ENCODE measurements at places on chromosomes 3 and 15.
A peak's percentile ranks its signal among the peaks of the same experiment; 100 is the strongest.

GRCh38 chr15:70867911-70868467 lies 14.0 kb upstream of the LARP6 start:
- no peak for DNase-seq

DNA sequence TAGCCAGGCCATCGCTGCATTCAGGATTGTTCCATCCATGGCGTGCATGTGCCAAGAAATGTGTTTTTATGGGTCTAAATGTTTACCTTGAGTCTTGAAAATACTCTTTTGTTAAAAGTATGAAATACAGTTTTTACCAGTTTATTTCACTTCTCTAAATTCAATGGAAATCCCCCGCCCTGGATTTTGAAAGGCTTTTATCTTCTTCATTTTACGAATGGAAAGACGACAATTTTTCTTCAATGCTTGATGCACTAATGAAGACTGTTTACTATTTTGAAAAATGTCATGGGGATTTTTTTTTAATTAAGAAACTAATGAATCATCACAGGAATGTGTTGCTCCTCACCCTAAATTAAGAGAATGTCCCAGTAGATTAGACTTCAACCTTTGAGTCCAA lies 83.5 kb downstream of the FAM81A start:
- DNase-seq, result no peak

DNA sequence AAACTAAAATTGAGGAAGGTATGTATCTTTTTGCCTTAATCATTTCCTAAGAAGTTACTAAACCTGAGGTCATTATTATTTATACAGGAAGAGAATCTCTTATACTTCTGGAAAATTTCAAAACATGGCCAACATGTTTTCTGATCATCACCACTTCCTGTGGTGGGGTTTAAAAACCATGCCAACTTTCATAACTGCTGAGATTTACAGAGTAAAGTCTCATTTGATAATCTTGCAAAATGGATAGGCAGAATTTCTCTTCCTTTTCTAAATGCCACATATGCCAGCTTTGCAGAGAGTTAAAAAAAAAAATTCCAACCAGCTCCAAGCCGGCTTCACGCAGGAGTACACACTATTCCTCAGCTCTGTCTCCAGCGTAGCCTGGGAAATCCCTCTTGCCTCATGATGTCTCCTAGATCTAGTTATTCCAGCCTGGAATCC lies 124.3 kb upstream of the SPRED1 start:
- no peak for DNase-seq

- DNase-seq, result no peak
Observed at GRCh38 chr3:36380221-36381031, at the start of gene STAC. Gene STAC, plus strand, starts transcription at chr3:36380504. Its CDS starts 140 bp downstream, at chr3:36380644.

DNA sequence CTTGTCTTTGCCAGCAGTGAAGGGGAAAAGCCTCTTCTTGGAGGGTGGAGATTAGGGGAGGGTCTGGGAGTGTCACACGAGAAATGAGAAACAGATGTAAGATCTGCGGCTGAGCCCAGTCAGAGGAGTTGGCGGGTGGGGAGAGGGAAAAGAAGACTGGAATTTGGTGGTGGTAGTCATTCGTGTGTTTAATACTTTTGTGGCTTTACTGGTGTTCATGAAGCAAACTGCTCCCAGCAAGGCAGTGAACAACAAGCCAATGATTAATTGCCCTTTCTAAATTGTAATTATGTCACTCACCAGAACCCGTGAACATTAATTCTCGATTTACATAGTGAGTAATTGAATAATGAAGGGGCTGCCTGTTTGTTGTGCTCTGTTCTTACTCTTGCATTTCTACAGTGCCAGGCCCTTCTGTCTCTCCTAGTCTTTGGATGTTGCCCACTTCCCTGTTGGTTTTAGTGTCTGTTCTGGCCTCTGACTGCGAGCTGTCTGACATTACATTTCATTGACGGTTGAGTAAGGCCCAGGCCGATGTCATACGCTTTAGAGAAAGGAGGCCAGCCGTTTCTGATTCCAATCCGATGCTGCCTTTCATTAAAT lies 78.0 kb downstream of the CHCHD6 start:
- DNase-seq, result peak; percentile 72

DNA sequence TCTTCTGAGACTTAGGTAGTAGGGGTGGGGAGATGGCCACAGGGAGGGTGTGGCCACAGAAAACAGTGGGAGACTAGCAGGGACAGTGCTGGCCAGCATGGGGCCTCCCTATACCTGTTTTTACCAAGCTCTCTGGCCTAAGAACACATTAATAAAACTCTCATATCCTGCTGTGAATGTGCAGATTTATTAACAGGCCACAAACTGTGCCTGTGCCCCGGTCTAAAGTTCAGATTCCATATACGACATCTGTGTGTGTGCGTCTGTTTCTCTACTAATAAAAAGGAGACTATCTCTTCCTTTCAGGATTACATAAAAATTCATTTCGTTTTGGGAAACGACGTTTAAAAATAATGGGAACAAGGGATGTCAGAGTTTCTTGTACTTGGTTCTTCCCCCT lies 92.8 kb upstream of the ADAMTS17 start:
- DNase-seq, result no peak

DNA sequence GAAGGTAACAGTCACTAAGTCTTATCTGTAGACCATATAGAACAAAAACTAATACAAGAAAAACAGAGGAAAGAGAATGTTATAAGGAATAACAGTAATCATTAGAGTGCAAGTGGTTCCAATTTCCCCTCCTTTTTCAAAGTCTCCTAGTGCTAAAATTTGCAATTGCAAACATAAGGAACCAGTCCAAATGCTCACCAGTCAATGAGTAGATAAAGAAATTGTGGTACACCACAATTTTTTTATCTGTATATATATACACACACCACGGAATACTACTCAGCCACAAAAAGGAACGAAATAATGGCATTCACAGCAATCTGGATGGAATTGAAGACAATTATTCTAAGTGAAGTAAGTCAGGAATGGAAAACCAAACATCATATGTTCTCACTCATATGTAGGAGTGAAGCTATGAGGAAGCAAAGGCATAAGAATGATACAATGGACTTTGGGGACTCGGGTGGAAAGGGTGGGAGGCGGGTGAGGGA lies 38.9 kb upstream of the RSL24D1 start:
- DNase-seq, result no peak

DNA sequence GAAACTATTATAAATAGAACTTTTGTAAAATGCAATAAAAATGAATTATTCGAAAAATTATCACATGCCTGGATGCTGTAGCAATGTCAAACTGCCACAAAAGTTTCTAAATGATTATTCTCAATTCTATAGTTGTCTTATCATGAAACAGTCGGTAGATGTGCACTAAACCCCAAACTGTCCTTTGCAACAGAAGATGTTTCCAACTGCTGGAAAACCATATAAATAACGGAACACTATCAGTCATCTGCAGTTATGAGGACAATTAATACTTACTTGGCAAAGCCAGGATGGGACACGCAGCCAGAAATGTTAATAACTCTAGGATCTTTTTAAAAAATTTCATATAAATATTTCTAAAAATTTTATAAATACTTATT lies 17.5 kb downstream of the EMC4 start:
- no peak for DNase-seq

DNA sequence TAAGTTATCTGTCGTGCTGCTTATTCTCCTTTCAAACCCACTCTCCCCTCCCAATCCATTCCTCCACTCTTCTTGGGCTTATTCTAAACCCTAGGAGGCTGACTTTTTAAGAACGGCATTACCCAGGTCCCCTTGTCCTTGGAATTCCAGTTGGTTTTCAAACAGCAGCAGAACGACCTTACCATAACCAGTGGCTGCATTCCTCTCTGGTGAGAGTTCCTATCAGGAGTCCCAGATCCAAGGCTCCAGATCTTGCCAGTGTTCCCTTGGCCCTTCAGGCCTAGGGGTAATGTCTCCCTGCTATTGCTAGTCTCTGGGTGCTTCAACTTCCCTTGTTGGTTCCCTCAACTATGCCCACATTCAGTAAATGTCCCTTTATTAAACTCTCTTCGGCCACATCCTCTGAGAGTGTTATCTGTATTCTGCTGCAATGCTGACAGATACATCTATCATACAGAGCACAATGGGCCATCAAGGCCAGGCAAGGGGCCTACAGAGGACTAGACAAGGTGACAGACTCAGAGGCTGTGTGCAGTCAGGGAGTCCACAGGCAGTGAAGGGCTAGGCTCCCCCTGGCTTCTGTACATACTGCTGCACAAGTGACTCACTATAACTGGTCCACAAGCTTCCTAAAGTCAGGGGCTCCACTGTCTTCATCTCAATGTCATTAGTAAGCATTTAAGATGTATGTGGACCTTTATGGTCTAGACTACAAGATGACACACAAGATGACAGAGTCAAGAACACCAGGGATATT lies 10.1 kb downstream of the LYSMD2 start:
- no peak for DNase-seq

DNA sequence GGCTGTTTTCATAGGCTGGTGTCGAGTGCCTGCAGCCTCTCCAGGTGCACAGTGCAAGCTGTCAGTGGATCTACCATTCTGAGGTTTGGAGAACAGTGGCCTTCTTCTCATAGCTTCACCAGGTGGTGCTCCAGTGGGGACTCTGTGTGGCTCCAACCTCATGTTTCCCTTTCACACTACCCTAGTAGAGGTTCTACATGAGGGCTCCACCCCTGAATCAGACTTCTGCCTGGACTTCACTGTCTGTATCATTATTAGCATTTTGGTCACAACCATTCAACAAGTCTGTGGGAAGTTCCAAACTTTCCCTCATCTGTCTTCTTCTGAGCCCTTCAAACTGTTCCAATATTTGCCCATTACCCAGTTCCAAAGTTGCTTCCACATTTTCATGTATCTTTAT lies 1003.7 kb downstream of the MCTP2 start:
- no peak for DNase-seq

GRCh38 chr3:138850151-138850550 lies 15.4 kb upstream of the PIK3CB start:
- DNase-seq, result no peak

DNA sequence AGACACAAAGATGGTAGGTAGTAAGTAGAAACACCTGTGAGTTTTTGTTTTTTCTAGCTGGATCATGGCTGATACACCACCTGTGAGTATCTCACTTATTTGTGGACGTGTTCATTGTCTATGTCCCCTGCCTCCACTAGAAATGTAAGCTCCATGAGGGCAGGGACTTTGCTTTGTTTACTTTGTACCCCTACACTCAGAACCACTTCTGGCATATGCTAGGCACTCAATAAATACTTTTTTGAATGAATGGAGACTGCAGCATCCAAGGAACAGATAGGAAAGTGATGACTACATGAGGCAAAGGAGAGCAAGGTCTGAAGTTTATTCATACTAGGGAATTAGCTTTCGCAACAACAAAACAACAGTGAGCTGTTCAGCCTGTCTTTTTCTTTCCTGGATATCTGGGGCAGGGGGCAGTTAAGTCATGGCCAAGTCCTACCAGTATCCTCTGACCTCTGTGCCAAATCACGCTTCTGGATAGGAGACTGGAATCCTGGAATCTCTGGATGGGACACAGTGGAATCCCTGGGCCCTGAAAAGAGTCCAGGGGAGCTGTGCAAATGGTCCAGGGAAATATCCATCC lies 11.6 kb upstream of the EPB42 start:
- no peak for DNase-seq

- DNase-seq, result no peak
Observed at GRCh38 chr3:133944641-133945380, 49.1 kb upstream of the RAB6B start.

DNA sequence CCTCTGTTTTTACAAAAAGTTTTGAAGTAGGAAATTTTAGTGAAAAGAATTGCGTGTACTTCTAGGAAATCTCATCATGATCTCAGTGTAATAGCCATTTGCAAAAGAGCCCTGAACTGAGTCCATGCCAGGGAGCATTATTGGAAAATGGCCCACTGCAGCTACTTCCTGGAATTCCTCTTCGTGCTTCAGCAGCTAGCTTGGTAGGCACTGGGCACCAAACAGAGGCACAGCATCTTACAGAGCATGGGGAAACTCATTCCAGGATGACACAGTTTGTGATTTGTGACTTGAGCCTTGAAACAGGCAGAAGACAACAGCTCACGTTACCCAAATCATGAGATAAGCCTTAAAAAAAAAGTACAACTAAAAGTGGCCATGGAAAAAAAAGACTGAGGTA lies 179.1 kb downstream of the WDR72 start:
- no peak for DNase-seq

- peak; percentile 55 for DNase-seq
Observed at GRCh38 chr15:63089260-63090043, 32.2 kb upstream of the LACTB start.

- no peak for DNase-seq
Observed at GRCh38 chr3:193946945-193947344, 189.0 kb upstream of the HES1 start.

DNA sequence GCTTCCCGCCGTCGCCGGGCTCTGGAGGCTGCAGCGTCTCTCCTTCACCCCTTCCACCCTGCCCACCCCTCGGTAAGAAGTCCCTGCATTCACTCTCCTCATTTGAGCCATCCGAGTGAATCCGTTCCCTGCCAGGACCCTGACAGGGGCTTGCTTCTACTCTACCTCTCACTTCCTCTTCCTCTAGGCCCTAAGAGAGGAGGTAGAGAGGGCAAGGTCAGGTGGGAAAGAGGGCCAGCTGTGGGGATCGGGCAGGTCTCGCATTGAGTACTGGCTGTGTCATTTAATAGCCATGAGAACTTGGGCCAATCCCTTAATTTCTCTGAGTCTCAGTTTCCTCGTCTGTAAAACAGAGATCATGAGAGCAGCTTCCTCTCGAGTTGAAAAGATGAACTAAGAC lies 283.6 kb downstream of the UACA start:
- DNase-seq, result no peak

- no peak for DNase-seq
Observed at GRCh38 chr3:29057326-29057725, 223.5 kb upstream of the RBMS3 start.

DNA sequence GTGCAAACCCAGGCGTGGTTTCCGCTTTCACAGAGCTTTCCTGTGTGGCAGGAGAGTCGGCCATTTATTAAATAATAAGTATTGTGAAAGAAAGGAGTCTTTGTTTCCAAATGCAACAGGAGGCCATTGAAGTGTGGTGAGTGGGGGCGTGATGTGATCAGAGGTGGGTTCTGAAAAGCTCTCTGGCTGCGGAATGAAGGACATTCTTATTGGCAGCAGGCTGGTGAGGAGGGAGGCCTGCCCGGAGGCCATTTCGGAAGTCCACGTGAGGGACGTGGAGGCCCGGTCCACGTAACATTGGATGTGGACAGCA lies 11.1 kb downstream of the ARNT2 start:
- DNase-seq, result no peak

GRCh38 chr15:83889995-83890394 lies 236.1 kb downstream of the ADAMTSL3 start:
- no peak for DNase-seq

All from HFF-Myc (cell line).